ENCODE measurements at places on chromosomes 1 and 21.

GRCh38 chr1:25057188-25057587, 127.1 kb upstream of the RUNX3 start:
- DNase-seq, result no peak

GRCh38 chr1:224528900-224529299, 87.2 kb upstream of the CNIH3 start:
- peak; percentile 88 for DNase-seq

DNA sequence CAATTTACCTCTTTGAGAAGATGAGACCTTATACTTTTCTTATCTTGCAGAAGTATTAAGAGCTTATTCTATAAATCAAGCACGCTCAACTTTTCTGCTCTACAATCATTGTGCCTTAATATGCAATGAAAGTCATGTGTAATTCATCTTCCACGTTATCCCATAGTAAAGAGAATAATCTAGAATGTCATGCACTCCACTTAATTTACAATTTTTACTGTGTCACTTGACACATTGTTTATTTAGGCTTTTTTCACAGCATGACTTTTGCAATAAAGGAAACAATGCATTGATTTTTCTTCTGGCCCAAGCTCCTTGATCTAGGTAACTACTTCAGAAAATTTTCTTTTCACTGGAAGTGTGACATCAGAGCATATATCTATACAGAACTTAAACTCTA, 290.9 kb downstream of the HHIPL2 start:
- no peak for DNase-seq

- no peak for DNase-seq
These were observed 33.0 kb upstream of the TP53BP2 start for GRCh38 chr1:223878598-223879325.

GRCh38 chr1:164477343-164477742, 81.6 kb upstream of the PBX1 start:
- DNase-seq, result no peak

GRCh38 chr1:154848983-154849382, 21.1 kb downstream of the KCNN3 start:
- DNase-seq, result no peak

- DNase-seq, result no peak
These were observed 65.2 kb downstream of the SLC37A1 start for GRCh38 chr21:42578761-42579415.

GRCh38 chr1:83756984-83757717, 241.8 kb downstream of the TTLL7 start:
- DNase-seq, result no peak

DNA sequence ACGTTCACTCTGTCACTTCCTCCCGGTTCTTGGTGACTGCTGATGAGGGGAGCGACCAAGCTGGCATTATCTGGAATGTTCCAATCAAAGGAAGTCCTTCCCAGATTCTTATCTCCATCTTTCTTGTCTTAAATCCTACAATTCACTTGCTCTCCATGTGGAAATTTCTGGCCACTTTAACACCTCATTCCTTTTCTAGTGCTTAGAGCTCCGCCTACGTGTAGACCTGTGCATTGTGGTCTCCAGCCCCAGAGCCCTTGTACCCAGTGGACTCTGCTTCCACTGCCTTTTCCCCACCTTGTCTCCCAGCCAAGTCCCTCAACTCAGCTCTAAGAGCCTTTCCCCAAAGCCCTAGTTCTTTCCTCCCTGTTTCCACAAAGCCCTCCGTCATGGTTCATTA, 12.2 kb upstream of the KLHDC7A start:
- no peak for DNase-seq

DNA sequence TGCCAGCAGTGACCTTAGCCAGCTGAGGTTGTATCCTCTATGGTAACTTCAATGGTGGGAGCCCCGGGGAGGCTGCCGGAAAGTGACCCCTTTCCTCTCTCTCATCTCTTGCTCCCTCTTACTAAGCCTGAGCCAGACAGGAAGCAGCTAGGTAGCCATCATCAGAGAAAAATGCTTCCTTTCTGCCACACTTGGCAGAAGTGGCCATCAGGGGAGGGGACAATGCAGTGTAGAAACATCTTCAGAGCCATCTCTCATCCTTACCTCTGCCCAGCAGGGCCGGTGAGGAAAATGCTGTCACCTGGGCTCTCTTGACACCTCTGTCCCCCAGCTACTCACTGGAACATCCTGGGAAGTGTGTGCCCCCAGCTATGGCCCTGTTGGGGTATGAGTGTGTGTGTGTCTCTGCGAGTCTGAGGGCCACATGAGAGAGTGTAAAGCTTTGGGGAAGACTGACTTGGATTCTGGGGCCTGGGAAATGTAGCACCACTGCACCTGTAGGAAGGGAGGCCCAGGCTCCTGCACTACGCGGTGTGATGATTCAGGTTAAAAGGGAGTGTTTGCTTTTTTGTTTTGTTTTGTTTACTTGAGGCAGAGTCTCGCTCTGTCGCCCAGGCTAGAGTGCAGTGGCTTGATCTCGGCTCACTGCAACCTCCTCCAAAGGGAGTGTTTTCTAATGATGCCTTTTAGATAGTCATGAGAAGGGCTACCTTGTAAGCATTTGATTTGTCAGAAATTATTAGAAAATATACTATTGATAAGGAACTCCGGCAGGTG, 48.7 kb upstream of the CNTN2 start:
- no peak for DNase-seq

DNA sequence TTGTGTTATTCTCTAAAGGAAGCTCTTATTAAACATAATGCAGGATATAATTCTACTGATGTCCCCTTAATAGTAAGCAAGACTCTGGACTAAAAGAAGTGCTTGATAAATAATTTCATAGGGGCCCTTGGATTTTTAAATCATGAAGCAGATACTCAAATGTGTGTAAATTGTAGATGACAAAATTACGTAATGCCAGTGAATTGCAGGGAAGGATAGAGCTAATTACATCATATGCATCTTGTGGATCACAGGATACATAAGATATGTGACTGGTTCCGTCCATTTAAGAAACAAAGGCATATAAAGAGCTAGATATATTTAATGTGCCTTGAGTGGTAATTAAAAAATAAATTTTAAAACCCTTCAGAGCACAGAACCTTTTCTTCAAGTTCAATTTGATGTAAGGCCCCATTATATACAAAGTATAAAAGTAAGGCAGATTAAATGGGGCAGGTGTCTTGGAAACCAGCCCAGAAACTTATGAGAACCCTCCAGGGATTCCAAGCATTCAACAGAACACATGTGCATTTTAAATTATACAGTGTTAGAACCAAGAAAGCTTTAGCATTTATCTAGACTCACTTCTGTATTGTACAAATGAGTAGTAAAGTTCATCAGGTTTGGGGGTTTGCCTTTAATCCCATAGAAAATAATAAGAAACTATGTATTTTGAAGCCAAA, 190.4 kb downstream of the NCAM2 start:
- DNase-seq, result no peak

- peak; percentile 99 for DNase-seq
These were observed 26.9 kb downstream of the SPATA46 start for GRCh38 chr1:162349635-162350330.

DNA sequence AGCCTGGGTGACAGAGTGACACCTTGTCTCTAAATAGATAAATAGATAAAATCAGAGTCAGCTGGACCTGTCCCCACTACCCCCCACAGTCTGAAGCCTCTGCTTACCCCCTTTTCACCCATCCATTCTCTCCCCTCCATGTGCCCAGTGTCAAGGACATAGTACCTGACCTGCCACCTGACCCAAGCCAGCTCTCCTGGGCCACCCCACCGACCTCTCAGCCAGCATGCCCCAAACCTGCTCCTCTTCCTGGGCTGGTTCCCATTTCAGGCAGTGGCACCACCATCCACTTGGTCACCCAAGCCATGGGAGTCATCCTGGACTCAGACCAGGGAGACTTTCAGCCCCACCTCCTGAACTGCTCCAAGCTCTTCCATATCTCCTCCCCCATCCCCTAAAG, 28.2 kb downstream of the CITED4 start:
- no peak for DNase-seq

GRCh38 chr1:103348136-103348535, 177.4 kb upstream of the RNPC3 start:
- DNase-seq, result no peak

All from renal cortical epithelial cell (primary cell).